ENCODE measurements at places on chromosomes 4 and X. TPM values are rescaled to one million over a fixed set of nuclear protein-coding genes. Genes with fewer than 3 reads are reported as not detected.

Gene GYPE
- 0.89 TPM for total RNA-seq

DNA sequence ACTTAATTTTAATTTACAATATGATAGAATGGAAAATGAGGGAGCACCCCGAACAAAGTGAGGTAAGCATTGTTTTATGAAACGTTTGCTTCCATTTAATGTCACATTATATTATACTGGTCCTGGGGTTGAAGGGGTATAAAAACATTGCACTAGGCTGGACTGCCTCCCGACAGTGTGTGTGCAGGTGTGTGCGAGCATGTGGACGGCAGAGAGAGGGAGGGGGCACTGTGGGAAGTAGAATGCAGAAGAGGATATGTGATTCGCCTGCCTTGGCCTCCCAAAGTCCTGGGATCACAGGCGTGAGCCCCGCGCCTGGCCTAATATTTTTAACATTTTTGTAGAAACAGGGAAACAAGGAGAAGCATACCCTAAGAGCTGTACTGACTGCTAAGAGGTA, 36.0 kb downstream of the IRF2 start:
- no peak for DNase-seq

GRCh38 chr4:139282065-139282720, 2.2 kb upstream of the MGARP start:
- no peak for DNase-seq

DNA sequence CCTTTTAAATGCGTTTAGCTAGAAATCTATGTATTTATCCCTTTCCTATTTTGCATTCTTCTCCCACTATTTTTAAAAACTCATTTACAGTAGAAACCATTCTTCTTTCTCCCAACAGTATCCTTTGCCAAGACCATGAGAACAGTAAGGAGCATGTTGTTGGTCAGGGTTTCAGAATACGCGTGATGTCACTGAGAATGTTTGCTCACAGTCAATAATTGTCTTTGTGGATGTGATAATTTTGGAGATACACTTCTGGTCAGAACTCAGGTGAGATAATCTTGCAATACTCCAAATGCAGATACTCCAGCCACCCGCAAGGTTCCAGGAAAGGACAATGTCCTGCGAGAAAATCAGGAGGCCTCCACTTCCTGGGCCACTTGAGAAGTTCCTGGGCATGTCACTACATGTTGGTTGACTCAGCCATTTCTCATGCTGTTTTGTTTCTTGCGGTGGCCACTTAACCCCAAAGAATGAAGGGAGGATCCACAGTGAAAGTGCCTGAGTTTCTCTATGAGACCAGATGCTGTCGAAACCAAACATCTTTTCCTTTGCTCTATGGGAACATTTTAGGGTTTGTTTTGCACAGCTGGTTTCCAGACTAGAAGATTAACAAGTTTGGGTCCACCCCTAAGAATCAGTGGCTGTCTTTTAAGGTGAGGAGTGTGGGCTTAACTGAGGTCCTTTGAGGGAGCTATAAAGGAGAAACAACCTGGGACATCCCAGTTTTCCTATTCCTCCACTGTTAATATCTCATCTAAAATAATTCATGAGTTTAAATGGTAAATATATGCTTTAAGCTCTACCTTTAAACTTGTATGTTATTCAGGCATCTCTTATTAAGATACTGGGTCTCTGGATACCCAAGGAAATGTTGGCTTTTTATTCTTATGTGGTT, 116.0 kb downstream of the SOWAHB start:
- no peak for DNase-seq

DNA sequence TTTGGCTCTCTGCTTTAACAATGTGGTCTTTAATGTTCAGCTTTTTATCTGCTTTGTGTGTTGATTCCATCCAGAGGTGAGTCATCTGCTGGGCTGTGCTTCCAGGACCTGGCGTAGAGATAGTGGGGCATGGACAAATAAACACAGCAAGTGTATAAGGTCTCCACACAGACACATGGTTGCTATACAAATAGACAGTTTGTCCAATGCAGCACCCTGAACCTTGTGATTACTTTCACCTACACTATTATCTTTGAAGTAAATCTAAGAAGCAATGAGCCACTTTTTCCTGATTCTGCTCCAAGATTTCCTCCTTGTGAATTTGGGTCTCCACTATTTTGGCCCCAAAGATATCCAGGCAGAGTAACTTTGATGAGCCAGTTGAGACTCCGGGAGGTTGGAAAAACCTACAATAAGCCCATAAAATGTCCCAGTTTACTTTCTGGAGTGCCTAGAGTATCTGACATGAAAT, 12.1 kb downstream of the PPARGC1A start:
- DNase-seq, result no peak

Gene ARSJ
- total RNA-seq, result 5.4 TPM
